ENCODE measurements at places on chromosomes 3 and 15.

DNA sequence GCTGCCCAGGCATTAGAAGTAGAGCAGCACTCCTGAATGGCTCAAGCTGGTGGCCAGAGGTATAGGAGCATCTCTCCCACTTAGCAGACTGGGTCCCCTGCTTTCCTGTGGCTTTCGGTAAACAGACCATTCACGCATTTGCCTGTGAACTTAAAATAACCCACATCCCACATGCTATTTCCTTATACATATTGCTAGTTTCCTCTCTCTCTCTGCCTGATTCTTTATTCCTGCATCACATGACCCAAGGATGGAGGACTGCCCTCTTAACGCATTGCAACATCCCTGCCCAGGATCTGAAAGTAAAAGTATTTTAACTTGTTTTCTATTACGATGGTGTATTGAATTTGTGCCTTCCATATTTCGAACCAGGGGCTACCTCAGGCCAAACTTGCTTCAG, 43.4 kb upstream of the NLGN1 start:
- no peak for DNase-seq

- no peak for DNase-seq
Observed at GRCh38 chr3:122942937-122943827, 84.4 kb downstream of the SEMA5B start.

GRCh38 chr3:188780193-188781147, 391.3 kb upstream of the TPRG1 start:
- DNase-seq, result no peak

GRCh38 chr15:73869216-73869995, 4.0 kb upstream of the TBC1D21 start:
- no peak for DNase-seq

- DNase-seq, result peak; percentile 21
Observed at GRCh38 chr3:70120357-70120966, 120.9 kb downstream of the SAMMSON start.

DNA sequence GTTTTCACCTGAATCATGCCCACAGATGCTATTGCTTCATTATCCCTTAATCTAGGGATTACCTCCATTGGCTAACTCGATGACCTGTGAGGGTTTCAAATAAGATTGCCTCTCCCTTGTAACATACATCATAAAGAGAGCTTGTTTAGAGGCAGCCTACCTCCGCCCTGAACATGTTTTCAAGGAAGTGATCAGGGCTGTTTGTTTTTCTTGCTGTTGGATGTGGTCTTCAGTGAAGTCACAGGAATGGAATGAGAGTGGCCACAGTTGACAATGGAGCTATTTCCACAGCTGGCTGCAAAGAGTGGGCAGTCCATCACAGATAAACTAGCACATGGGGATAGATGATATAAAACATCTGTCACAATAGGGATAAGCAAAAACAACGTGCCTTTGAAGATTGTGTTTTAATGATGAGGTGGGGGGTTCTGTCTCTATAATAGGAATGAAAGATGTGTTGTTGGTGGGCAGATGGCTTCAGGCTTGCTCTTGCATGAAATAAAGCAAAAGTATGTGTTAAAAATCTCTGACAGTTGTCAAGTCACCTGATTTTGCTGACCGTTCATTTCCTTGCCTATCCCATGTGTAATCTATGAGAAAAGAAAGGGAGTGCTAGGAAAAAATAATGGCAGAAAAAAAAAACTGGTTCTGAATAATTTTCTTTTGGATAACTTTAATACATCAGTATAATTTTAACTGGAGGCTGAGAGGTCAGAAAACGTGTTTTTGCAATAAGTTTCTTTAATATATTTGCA, 642.3 kb downstream of the RBMS3 start:
- DNase-seq, result no peak

DNA sequence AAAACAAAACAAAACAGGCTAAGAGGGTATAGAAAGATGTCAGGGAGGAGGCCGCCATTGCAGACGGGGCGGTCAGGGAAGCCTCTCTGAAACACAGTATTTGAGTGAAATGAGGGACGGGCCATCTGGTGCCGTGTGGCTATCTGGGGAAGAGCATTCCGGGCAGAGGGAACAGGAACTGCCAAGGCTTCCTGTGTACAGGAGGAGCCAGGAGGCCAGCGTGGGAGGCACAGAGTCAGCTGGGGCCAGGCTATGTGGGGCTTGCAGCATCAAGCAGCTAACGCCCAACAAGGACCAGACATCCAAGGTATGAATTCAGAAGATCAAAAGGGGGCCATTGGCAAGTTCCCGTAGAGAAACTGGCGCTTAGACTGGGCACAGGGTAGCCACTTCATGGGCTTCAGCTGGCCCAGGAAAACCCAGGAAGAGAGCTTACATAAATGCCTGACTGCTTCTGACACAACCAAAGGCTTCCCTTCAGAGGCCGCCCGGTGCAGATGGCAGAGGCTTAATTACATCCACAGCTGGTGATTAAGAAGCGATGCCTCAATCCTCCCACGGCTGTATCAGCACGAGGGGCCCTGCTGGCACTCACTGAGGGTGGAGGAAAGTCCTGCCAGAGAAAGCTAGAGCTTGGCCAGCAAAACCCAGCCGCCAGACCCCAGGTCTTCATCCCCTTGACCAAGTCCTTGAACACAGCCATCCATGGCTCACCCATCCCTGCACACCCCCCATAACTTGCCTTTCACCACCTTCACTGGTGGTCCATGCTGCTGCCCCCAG, 144.9 kb downstream of the MEGF11 start:
- DNase-seq, result no peak

DNA sequence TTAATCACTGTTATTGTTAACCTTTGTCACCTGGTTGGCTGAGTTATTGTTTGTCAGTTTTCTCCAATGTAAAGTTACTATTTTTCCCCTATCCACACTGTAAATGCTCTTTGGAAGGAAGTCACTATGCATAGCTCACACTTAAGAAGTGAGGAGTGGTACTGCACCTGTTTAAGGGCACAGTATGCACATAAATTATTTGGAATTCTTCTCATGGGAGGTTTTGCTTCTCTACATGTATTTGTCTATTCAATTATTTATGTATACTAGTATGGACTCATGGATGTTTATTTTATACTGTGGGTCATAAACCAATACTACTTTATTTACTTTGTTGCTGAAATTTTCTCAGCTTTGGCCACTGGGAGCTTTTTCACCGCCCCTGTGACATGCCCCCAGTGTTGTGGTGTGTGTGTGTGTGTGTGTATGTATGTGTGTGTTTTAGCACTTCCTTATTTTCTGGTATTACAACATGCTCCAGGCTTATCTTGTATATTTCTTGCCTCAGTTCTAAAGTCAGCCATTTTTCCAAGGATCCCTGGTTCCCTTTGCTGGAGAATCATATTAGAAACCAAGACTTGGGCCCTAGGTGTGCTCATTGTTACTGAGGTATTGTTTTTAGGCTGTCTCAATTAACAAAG, 290.5 kb downstream of the KBTBD8 start:
- no peak for DNase-seq

- DNase-seq, result no peak
Observed at GRCh38 chr3:144114767-144115166, 143.1 kb downstream of the DIPK2A start.

- DNase-seq, result no peak
Observed at GRCh38 chr3:129672412-129672811, 65.9 kb upstream of the PLXND1 start.

- no peak for DNase-seq
Observed at GRCh38 chr3:138796761-138797160, 38.0 kb downstream of the PIK3CB start.

GRCh38 chr3:134199240-134199639, 51.4 kb downstream of the RYK start:
- no peak for DNase-seq

DNA sequence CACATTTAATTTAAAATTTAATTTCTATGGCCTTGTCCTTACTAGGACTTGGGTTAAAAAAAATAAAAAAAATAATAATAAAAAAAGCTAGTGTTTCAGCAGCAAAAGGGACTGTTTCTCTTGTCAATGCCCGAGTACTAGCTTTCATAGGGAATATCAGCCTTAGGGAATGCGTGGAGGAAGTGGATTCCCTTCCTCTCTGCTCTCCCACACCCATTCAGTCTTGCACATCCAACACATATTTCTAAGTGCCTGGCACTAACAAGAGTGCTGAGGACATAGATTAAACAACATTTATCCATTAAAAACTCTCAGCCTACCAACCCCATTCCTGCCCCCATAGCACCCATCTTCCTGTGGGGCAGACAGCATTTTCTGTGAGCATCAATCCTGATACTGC, 6.2 kb downstream of the ZNF385D start:
- DNase-seq, result no peak

GRCh38 chr3:156691920-156692319, 17.5 kb downstream of the TIPARP start:
- DNase-seq, result no peak

DNA sequence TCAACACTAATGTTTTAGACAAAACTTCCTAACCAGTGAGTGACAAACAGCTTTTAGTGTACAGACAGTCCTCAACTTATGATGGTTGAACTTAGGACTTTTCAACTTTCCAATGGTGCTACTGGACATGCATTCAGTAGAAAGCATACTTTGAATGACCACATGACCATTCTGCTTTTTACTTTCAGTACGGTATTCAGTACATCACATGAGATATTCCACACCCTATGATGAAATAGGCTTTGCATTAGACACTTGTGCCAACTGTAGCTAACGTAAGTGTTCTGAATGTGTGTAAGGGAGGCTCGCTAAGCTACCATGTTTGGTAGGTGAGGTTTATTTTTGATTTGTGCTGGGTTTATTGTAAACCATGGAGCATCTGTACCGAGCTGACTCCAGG, 113.7 kb downstream of the WNT7A start:
- DNase-seq, result no peak

DNA sequence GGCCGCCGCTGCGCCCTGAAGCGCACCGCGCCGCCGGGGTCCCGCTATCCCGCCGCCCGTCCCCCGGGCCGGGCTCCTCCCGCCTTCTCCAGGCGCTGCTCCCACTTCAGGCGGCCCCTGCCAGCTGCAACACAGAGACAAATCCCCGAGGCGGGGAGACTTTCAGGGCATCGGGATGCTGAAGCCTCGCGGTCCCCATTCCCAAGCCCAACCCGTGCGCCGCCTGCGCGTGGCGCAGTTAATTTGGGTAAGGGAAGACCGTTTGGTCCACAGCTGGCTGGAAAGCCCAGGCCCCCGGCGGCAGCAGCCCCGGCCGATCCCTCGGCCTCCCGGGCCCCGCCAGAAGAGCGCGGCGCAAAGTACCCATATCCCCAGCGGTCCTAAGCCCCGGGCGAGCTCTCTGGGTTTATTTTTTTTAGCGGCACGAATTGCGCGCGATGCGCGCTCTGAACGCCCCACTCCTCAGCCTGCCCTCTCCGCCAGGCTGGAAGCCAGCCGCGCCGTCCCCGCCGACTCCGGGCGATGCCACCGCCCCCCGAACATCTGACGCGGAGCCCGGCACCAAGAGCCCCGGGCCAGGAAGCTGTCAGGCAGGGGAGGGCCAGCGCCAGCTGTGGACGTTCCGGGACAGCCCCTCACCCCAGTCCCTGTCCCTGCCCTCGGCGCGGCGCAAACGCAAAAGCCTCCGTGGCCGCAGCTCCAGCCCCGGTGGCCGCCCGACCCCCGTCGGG, 517 bp downstream of the FBN1 start:
- DNase-seq, result no peak

- DNase-seq, result no peak
Observed at GRCh38 chr3:132236701-132237651, 80.2 kb upstream of the ACP3 start.

DNA sequence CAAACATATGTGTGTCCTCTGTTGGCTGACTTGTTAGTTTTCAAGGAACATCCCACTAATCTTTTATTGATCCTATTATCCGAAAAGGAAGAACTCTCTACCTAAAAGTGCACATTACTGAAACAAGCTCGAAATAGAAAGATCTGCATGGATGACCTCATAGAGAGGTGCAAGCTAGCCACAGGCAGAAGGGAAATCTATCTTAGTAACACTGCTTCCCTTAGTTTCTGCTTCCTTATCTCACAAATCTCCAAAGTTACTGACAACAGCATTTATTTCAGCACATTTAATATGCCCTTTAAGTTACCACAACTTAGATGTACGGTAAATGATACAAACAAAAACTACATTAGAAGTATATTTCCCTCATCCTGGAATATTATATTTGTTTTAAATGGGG, 285.1 kb upstream of the CCDC54 start:
- DNase-seq, result no peak

GRCh38 chr15:35980719-35981118, 434.8 kb upstream of the DPH6 start:
- DNase-seq, result no peak

- DNase-seq, result no peak
Observed at GRCh38 chr3:36297195-36297594, 83.1 kb upstream of the STAC start.

- DNase-seq, result no peak
Observed at GRCh38 chr3:57161915-57162314, 3.2 kb downstream of the IL17RD start.

DNA sequence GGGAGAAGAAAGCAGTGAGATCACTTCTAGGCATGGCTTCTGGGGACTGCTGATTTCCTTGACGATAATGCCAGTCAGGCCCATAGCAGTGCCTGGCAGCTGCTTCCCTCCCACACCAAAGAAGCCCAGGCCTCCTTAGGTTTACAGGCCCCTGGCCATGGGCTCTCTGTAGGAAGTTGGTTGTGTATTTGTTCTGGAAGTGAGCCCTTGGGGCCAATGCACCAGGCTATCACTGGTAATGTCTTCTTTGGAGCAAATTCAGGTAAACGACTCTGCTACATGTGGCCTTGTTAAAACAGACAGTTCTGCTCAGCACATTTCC, 89.3 kb downstream of the CCNL1 start:
- no peak for DNase-seq

GRCh38 chr3:117091676-117092075, 382.1 kb downstream of the TUSC7 start:
- DNase-seq, result no peak

GRCh38 chr15:85702321-85703101, 92.2 kb downstream of the KLHL25 start:
- no peak for DNase-seq

DNA sequence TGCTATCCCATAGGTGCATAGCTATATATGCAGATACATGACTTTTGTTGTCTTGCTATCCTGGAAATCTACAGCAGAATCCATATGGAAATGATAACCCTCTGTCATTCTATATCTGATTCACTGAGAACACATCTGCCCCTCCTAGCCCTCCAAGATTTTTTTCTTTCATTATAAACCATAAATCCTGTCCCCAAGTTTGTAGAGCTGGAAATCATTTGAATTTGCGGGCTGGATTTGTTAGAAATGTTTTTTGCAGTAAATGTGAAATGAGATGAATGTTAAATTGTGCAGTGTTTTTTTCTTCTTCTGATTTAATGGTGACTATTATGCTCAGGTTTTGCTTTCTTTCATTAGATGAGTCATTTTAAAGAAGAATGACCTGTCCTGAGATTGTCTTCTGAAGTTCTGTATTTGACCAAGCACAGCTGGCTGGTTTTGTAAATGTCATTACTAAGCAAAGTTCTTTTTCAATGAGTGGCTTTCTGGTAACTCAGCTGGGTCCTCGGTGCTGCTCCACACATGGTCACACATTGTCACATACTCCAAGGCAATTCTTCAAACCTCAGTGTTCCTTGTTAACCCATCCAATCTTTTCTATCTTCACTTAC, 25.3 kb upstream of the ABHD17C start:
- DNase-seq, result no peak

DNA sequence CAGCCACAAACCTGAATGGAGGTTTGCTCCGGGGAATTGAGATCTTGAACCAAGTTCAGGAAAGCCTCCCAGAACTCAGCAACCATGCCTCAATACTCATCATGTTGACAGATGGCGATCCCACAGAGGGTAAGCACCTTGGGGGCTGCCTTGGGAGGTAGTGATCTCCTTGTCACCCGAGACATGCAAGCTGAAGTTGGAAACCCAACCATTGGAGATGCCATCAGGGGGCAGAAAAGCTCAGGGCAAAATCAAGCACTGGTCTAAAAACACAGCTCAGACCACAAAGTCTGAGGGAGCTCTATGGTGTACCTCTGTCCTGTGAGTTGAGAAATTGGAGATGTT, 5.8 kb downstream of the ITIH1 start:
- no peak for DNase-seq

Data from activated T-helper 9 cell treated with anti-CD3 and anti-CD28 coated beads, Interleukin-2, amount 50 U/mL, for 16 hours (primary cell).